Activated CD4-positive, alpha-beta T cell treated with anti-CD3 and anti-CD28 coated beads, Interleukin-2, amount 50 U/mL, for 4 hours (primary cell): ENCODE measurements at places on chromosomes 4 and X.

- no peak for DNase-seq
These were observed 184.4 kb upstream of the CASK start for GRCh38 chrX:42107495-42108488.

GRCh38 chr4:109738104-109738872, 8.4 kb upstream of the PLA2G12A start:
- no peak for DNase-seq

DNA sequence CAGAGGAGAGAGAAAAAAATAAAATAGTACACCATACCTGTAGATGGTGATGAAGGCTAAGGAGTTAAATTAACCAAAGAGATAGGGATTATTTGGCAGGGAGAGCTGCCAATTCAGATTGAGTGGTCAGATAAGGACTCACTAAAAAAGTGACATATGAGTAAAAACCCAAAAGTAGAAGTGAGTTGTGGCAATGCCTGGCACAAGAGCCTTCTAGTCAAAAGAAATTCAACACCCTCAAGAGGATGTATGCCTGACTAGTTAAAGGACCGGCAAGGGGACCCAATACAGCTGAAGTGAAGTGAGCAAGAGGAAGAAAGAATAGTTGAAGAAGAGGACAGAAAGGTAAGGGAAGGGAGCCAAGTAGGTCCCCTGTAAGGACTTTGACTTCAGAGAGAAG, 34.9 kb downstream of the ELF2 start:
- no peak for DNase-seq

DNA sequence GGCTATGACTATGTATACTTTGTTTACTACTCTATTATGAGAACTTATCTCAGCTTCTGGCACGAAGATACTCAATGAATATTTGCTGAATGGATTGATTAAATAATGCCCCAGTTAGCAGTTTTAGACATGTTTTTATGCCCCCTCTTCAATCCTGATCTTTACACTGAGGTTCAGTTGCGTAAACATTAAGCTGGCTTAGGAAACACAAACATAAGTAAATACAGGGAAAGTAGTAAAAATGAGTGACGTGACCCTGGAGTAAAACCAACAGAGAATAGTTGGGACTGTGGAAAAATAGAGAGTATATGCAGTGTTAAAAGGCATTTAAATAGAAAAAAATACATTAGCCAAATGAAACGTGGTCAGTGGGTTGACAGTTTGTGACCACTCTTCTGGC, 387.0 kb upstream of the ACTRT1 start:
- DNase-seq: no peak

- no peak for DNase-seq
These were observed 125.1 kb downstream of the RAPGEF2 start for GRCh38 chr4:159227984-159228383.

- no peak for DNase-seq
These were observed 34.9 kb downstream of the FHDC1 start for GRCh38 chr4:152971053-152971452.

DNA sequence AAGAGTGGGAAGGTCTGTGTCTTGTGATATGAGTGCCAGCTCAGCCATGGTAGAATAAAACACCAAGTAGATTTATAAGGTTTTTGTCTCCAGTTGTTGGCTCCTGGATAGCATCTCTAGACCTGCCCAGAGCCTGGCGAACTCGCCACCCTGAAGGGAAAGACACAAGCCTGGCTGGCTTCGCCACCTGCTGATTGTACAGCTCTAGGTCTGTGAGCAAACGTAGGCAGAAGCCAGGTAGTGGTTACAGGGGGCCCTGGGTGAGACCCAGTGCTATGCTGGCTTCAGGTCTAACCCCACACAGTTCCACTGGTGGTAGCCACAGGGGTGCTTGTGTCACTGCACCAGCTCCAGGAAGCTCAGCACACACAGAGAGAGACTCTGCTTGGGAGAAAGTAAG, 100.5 kb downstream of the BLTP1 start:
- no peak for DNase-seq

DNA sequence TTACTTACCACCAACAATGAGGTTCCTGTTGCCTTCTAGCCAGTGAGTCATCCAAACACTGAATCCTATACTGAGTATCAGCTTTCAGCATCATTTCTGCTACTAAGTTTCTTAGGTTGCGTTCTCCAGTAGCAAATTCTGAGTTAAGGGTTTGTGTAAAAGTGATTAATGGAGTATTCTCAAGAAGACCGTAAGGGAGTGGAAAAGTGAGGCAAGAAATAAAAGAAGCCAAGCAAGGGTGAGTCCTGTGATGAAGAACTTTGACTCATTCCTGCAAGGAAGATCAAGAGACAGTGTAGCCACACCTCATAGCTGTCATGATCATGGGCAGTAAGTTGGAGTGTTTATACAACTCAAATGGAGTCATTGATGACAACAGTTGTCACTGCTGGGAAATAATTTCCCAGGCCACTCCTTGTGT, 446.2 kb downstream of the RAPGEF2 start:
- no peak for DNase-seq

DNA sequence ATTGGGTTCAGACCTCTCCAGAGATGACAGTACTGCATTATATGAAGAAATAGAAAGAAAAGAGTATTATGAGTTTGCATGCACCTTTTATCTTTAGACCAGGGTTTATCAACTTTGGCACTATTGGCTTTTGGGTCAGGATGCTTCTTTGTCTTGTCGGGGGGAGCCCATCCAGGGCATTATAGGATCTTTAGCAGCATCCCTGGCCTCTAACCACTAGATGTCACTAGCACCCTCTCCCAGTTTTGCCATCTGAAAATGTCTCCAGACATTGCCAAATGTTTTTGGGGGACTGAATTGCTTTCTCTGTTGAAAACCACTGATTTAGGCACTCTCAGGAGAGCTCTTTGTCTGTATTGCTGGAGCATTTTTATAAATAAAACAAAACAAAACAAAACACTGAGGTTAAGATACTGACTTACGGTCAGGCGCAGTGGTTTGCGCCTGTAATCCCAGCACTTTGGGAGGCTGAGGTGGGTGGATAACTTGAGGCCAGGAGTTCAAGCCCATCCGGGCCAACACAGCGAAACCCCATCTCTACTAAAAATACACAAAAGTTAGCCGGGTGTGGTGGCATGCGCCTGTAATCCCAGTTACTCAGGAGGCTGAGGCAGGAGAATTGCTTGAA, 23.6 kb downstream of the CA5B start:
- no peak for DNase-seq

GRCh38 chr4:130545171-130545570, 1449.2 kb downstream of the C4orf33 start:
- no peak for DNase-seq

DNA sequence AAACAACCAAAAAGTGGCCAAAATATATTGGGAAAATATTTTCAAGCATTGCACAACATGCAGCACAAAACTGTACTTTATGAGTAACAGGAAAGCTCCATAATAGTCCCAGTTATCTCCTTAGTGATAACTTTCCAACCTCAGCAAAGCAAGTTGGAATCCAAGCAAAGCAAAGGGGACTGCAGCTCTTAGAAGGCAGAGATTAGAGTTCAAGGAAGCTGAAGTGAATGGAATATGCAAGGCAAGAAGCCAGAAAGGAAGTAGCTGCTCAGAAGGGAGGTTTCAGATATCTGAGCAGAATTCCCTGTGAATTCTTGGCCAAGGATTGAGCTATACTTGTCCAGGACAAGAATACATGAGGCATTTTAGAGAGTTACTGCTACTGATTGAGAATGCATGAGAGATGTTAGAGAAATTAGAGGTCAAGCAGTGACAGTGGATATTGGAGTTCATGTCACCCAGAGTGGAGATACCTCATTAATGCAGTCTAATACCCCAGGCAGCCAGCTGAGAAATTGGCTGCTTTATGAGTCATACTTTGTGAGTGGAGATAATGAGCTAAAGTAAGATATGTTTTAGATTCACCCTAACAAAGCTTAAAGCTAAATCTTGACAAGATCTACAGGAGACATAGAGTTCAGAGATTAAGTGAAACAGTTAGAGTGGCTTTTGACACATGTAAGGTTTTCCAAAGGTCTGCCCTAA, 102.8 kb downstream of the INPP4B start:
- DNase-seq: no peak

DNA sequence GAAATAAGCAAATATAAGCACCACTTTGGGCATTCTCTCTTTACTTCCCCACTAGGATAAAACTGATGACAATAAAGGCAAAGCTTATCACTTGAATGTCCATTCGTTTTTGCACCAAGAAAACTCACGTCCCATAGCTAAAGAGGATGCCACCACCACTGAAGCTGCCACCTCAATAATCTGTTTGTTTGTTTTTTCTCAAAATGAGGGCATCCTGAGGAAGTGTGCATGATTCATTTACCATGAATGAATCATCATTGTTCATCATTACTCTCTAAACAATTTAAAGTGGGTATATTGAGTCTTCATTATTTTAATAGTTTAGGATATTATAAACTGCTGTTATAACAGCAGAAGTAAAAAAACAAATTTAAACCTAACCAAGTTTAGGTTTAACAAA, 168.2 kb downstream of the DCTD start:
- no peak for DNase-seq
